ENCODE measurements at places on chromosomes 12 and 14.

DNA sequence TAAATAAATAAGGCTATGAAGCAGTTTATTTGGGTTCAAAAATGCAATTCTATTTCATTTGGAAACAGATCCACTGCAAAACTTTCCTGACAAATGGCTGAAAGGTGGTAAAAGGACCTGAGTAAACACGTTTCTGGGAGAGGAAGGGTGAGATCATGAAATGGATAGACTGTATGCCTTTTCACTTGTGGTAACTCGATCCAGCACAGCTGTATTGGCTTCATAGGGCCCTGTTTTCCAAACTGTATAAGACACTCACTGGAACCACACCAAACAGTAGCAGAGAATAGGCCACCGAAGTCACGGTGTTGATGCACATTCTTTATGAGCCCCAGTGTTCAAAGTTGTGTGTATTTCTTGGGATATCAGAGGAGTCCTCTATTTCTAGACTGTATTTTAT is 325.2 kb upstream of the DIO2 start:
- no peak for DNase-seq

- no peak for DNase-seq
These were observed 57.3 kb downstream of the KNTC1 start for GRCh38 chr12:122584177-122584863.

GRCh38 chr12:176321-177181 is 37.4 kb downstream of the SLC6A12 start:
- no peak for DNase-seq

GRCh38 chr14:36515105-36515593 is 4.9 kb downstream of the NKX2-1 start:
- DNase-seq = no peak

DNA sequence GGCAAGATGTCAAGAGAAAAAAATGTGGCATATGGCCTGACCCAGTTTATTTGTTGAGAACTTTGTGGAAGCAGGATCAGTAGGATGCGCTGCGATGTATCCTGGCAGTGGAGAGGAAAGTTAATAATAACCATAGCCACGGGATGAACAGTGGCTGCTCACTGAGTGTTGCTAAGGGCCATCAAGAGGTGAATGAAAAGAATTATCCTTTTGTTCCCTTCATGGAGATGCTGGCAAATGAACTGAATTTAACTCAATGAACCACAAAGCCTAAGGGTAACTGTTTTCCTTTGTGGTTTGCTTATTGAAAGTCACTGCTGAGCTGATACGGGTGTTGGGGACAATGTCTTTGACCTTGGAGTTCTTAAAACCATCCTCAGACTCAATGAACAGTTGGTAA is 476.5 kb downstream of the APAF1 start:
- DNase-seq = no peak

DNA sequence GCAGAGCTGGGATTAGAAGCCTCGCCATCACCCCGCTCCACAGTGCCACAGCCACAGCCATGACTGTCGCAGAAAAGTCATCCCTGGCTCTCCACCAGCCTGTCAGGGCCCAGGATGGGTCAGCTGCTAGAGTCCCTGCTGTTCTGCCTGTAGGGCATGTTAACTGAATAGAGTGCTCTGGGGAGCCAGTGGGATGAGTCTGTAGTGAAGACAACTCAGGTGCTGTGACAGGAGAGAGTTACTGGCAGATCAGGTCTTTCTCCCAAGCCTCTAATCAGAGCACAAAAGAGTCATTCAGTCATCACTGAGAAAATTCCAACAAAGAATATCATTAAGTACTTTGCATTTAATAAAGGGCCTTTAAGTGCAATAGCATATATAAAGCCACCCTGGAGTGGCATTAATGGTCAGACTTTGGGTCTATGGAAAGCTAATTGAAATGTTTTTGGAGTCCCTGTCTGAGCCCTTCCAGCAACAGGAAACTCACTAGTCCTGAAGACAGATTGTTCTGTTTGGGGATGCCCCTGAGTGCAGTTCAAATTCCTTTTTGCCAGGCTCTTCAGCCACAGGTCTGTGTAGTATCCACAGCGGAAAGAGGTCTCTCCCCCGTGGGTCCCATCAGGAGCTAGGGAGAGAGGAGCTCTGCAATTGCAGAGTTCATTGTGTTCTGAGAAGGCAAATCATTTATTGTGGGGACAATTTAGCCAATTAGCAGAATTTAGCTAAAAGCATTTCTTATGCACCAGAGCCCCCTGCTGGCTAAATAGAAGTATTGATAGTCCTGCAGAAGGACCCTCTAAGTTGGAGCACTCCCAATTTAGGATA is 45.2 kb upstream of the C14orf132 start:
- peak; percentile 13 for DNase-seq

GRCh38 chr12:64609536-64610078 is 688 bp upstream of the RASSF3 start:
- no peak for DNase-seq

GRCh38 chr12:113684908-113685782 is 213.5 kb upstream of the LHX5 start:
- DNase-seq = no peak

DNA sequence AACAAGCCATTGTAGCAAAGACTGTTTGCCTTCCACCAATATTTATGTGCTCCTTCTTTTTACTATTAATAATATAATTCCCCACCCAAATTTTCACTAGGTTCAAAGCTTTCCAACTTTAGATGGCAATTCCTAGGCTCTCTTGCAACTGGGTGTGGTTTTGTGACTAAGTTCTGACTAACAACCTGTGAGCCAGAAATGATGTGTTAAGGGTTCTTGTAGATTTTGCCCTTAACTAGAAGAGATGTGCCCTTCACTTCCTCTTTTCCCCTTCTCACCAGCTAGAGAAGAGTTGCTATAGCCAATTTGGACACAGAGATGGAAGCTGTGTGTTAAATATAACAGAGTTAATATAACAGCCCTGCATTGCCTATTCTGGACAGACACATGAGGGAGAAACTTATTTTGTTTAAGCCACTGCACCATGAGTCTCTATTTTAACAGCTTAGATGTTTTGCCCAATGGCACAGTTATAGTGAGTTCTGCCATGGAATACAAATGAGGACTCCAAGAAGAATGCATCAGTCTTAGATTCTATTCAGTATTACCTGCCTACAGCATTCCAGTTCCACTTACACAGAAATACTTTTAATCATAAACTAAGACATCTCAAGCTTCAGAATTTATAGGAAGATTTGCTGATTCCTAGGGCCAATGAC is 216.2 kb downstream of the DUSP6 start:
- no peak for DNase-seq

- no peak for DNase-seq
These were observed 1.7 kb downstream of the TPCN1 start for GRCh38 chr12:113222730-113223531.

DNA sequence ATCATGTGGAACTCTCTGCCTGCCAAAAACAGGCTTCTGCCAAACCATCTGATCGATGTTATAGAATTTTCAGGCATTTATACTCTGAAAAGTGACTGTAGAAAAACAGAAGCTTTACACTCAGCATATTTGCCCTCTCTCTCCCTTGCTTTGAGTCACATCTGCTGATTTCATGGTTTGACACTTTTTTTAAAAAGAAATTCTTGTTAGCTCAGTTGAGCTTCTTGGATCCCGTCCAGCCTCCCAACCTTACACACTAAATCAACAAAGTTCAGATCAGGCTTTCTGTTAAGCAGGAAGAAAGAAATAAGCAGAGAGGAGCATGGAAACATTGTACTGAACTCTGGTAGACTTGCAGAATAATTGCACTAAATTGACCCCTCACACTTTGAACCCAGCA is 193.6 kb upstream of the SEL1L start:
- DNase-seq = no peak

DNA sequence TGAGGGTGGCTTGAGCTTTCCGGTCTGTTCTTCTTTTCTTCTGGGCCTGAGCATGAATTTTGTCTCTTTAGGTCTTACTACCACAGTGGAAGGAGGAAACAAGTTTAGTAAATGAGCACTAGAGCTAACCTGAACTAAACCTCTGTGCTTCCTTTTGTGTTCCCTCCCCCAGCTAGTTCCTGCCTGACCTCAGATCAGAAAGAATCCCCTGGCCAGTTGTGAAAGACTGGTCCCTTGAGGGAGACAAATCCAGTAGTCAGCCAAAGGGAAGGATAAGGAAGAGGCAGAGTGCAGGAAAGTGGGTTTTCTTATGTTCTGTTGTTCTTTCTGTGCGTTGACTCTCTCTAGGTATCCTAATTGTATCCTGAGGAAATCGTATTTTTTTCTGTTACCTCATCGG is 17.5 kb downstream of the ZNF664 start:
- no peak for DNase-seq

DNA sequence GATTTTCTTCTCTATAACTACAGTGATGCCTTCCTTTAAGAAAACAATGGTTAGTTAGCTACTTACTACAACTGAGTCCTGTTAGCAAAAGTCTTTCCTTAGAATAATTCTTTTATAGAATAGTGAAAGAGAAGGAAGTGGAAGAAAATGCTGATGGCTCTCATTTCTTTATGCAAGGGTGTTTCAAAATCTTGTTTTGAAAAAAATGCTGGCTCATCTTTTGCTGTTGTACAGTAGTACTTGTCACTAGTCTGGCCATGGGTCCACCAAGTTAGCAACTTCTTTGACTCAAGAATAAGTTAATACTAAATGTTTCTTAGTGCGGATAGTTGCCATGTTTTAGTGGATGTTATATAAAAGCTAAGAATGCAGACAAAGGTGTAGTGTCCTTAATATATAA is 225.4 kb downstream of the PTPRO start:
- no peak for DNase-seq

DNA sequence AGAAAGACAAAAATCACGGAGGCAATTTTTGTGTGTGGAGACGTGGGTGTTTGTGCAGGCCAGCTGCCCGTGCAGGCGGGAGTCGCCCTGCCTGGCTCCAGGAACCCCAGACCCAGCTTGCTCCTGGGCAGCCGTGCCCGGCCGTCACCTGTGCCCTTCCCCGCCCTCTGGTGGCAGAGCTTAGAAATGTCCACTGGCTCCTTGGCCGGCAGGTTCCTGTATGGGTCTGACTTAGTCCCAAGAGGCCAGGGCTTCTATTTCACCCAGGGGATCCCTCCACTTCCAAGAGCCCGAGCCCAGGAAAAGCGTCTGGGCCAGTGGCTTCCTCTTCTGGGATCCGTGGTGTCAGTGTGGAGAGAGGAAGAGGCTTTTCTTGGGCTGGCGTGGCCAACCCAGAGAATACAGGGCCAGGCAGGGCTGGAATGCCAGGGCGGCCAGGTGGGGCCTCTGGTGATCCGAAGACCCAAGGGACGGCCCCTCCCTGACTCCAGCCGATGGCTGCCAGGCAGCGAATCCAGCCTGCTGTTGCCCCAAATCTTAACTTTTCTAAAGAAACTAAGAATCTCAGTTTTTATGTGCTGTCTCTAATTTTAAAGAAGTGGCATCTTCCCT is 120.9 kb downstream of the TMEM132C start:
- DNase-seq = no peak

DNA sequence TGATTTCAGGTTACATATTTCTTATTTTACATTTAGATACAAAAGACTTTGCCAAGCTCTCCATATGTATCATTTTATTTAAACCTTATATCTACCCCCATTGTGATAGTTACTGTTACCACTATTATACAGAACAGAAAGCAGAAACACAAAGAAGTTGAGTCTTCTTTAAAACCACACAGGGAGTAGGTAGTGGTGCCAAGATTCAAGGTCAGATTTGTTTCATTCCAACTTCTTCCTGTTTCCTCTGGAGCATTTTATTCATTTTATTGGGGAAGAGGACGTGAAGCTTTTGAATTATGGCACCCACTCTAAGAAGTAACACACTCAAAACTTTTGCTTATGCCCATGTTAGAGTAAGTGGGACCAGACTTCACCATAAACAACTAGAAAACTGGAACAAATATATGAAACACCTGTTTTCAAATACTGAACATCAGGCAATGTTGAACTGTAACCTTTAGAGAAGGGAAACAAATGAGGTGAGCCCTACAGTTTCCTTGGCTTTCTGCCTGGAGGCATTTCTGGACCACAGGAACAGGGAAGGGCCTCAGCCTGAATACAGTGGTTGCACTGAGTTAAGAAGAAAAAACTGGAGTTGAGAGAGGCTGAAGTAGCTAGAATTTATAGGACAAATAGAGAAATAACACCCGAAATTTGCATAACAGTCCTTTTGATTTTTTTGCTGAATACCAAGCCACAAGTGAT is 160.4 kb upstream of the SSTR1 start:
- no peak for DNase-seq

DNA sequence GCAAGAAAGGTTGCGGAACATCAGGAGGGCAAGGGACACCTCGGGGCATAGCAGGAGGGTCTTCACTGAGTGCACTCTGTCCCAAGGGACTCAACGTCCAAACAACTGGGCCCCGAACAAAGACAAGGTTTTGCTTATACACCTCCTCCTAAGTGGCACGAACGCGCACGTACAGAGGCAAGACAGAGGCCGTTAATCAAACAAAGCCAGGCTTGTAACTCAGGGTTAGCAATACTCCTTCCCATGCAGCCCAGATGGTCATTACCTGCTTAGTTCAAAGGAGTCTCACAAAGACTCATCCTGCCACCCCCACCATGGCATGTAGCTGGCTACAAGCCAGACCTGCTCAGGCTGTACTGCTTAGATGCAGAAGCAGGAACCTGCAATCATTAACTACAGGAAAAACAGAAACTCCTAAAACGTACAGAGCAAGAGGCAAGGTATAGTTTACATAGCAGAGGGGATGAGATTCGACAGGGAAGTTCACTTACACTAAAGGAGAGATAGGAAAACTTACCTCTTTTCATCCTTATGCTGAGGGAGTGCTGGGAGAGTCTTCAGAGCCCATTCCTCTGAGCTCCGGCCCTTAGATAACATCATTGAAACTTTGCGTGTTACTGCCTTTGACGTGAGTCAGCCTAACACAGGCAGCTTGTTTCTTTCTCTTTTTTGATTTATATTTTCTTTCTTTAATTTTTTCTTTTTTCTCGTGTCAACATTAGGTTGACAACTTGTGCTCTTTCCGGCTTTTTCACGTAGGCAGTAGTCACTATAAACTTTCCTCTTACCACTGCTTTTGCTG is 1319.1 kb downstream of the TMEM121 start:
- DNase-seq = peak; percentile 41

DNA sequence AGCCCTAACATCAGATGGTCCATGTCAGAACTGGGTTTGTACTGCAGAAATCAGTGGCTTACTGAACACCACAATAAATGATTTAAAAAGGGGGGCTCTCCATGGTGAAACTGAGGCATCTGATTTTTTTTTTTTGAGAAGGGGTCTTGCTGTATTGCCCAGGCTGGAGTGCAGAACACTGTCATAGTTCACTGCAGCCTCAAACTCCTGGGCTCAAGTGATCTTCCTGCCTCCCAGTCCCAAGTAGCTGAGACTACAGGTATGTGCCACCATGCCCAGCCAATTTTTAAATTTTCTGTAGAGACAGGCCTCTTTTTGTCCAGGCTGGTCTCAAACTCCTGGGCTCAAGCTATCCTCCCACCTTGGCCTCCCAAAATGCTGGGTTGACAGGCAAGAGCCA is 57.4 kb downstream of the RFLNA start:
- no peak for DNase-seq

- DNase-seq = no peak
These were observed 182.7 kb upstream of the SFSWAP start for GRCh38 chr12:131528144-131528543.

DNA sequence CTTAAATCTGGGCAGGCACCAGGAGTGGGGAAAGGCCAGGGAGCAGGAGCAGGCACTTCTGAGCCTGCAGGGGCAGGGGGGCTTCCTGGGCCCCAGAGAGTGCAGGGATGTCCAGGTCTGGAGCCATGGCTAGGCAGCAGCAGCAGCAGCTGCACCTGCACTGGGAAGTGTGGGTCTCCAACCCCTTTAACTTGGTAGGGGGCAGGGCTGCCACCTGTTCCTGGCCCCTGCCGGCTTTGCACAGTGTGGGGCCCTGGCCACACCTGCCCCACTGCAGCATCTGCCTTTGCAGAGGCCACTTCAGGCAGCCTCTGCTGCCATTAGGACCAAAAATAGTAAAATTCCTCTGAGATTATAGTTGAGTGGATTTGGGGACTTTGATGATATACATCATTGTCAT is 138.5 kb downstream of the SLC16A7 start:
- no peak for DNase-seq

All from activated CD4-positive, alpha-beta T cell treated with anti-CD3 and anti-CD28 coated beads, Interleukin-2, amount 50 U/mL, for 4 hours (primary cell).